Gastrocnemius medialis (tissue), 4 donors: ENCODE measurements at places on chromosomes 12 and 14.
A peak's percentile ranks its signal among the peaks of the same experiment; 100 is the strongest.

GRCh38 chr12:130826151-130826801 lies 12.8 kb downstream of the STX2 start:
- no peak for DNase-seq

DNA sequence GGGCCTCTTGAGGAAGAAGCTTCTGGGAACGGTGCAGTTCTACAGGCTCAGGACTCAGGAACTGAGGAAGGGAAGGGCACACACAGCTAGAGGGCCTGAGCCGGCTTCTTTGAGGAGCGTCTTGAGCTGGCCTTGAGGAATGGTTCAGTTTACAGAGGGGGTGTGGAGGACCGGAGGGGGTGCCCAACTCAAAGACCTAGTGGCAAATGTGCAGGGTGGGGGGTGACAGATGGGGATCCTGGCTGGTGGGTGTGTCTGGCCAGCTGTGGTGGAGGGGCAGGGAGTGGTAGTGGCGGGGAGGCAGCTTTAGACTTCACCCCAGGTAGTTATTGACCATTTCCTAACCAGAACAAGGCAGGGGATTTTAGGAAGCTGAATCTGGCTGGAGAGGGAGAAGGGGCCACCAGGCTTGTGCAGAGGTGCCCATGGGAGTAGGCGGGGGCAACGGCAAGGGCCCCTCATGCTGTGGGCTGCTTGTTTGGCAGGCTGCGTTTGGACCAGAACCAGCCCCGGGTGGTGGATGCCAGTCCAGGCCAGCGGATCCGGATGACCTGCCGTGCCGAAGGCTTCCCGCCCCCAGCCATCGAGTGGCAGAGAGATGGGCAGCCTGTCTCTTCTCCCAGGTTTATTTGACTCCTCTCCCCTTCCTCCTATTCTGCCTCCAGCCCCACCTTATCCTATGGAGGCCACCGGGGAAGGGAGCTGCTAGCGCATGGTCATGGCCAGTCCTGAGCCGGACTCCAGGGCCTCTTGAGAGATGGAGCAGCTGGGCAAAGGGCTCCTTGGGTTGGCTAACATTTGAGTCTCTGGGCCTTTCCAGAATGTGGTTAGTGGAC lies 27.8 kb downstream of the PAPLN start:
- no peak for DNase-seq

- no peak for DNase-seq
Measured at GRCh38 chr12:31492599-31493196, 98.2 kb downstream of the DENND5B start.

DNA sequence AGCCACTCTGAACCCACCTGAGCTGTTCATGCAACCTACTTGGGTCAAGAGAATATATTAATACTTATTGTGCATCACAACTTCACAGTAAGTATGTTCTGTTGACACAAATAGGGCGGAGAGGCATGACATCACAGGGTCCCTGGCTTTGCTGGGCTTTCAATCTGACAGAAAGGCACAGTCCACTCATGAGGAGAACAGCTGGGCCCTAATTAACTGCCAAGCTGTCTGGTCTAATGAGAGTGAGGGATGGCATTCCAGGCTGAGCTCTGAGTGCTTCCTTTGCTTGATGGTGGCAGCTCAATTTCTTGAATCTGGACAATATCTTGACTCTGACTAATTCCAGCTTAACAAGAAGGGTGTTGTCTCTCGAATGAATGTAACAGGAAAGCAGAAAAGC lies 2.0 kb downstream of the EFCAB11 start:
- DNase-seq, result no peak

DNA sequence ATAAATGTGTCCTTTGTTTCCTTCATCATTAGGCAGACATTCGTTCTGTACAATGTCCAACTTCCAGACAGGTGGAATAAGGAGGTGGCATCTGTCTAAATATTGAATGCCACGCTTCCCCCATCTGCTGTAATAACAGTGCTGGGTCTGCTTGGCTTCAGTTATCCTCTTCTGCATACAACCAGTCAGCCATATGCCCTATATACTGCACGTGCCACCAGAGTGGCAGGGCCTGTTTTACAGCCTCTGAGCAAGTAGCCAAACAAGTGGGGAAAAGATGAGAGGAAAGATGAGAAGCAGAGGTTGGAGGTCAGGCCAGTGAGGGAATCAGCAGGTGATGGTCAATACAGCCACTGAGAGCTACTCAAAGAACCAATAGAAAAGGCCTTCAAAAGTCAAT lies 55.4 kb downstream of the OTX2 start:
- no peak for DNase-seq

GRCh38 chr14:96268431-96269358 lies 12.7 kb downstream of the BDKRB1 start:
- peak; percentile 30 for DNase-seq

- DNase-seq, result no peak
Measured at GRCh38 chr14:85479306-85479705, 50.6 kb upstream of the FLRT2 start.

DNA sequence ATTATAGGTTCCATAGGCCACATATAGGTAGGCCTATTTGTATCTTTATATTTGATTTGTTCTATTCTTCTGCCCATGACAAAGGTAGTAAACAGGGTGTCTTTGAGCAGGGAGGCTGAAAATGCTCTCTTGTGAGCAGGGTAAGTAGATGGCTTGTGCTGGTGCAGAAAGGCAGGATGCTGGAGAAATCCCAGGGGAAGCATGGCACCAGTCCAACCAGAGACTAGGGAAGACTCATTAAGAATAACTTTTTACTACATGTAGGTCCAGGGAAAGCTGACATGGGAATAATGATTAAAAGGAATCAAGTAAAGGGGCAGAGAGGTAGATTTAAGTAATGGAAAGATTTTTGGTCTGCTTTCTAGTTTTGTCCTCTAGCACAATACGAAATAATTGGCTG lies 245.0 kb downstream of the RGS6 start:
- DNase-seq, result no peak

DNA sequence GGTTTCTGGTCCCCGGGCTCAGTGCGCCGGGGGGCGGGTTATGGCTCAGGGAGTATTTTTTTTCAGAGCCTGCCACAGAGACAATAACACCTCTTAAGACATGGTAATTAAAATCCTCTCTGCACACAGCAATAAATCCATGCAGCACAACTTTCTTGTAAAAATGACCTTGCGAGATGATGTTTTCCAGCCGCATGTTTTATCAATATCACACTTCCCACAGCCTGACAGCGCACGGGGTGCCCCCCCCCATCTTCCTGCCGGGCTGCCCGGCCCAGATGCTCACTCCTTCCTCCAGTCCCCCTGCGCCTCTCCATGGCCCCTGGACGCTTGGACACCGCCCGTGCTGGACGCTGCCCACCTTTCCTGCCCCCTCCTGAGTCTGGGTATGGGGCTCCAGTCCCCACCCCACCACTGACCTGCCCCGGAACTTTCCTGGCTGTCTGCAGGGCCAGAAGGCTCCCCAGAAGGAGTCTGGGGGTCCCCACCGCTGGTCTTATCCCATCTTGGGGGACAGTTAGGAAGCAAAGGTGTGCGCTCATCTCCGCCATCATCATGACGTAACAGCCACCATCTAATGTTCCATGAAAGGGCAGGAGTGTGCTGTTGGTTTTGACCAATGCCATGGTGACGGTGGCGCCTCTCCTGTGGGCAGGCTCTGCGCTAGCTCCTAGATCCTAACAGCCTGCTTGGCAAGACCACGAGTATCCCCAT lies 182.9 kb downstream of the KIF26A start:
- no peak for DNase-seq

DNA sequence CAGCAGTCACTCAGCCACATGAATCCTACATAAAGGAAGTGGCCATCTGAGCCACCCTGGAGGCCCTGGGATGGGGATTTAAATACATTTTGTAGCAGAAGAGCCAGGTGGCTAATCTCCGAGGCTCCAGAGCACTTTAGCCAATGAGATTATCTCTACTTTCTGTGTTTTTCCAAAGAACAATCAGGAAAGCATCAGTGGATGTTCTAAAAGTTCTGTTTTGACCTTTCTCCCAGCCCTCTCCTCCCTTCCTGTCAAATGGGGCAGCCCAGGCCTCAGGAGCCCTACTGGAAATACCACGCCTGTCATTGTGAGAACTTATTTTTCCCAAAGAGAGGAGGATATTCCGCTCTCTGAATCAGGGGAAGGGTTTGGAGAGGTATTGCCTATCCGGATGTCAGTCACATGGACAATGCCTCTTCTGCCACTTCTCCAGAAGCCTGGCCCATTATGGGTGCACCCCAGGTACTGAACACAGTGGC lies 336.8 kb upstream of the FKBP4 start:
- DNase-seq, result no peak

GRCh38 chr12:24742378-24742777 lies 206.5 kb downstream of the BCAT1 start:
- peak; percentile 23 for DNase-seq

- DNase-seq, result no peak
Measured at GRCh38 chr12:60169904-60170303, 574.1 kb downstream of the SLC16A7 start.

DNA sequence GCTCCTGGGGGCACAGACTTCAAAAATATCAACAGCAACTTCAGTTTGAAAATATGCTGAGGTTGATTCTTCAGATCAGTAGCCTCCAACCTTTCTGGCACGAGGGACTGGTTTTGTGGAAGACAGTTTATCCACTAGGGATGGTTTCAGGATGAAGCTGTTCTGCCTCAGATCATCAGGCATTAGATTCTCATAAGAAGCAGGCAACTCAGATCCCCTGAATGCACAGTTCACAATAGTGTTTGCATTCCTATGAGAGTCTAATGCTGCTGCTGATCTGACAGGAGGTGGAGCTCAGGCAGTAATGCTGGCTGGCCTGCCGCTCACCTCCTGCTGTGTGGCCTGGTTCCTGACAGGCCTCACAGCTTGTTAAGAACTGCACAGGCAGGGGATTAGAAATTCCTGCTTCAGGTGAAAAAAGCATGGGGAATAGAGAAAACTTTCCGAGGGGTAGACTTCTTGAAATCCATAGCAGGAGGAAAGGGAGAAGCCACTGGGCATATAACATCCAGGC lies 12.8 kb downstream of the EPYC start:
- DNase-seq, result no peak

DNA sequence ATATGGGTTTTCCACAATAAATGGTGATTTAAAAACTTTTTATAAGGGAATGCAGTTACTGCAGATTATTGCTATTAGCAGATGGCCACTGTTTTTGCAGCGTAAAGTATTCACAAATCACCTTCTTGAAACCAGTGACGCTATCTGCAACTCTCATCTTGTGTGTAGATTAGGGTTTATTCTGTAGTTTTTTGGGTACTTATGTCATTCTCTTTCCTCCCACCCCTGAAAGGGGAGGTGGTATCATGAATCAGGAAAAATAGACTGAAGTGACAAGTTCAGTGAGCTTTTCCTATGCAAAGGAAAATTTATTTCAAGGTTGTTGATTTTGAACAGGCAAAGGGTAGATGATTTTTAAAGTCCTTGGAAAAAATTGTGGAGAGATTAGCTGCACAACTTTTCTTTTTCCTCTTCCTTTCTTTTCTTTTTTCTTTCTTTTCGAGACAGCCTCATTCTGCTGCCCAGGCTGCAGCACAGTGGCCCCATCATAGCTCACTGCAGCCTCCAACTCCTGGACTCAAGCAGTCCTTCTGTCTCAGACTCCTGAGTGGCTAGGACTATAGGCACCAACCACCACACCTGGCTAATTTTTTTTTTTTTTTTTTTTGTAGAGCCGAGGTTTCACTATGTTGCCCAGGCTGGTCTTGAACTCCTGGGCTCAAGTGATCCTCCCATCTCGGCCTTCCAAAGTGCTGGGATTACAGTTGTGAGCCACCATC lies 1.6 kb downstream of the FRS2 start:
- DNase-seq, result no peak

GRCh38 chr12:91211866-91212265 lies 29.2 kb upstream of the DCN start:
- no peak for DNase-seq

DNA sequence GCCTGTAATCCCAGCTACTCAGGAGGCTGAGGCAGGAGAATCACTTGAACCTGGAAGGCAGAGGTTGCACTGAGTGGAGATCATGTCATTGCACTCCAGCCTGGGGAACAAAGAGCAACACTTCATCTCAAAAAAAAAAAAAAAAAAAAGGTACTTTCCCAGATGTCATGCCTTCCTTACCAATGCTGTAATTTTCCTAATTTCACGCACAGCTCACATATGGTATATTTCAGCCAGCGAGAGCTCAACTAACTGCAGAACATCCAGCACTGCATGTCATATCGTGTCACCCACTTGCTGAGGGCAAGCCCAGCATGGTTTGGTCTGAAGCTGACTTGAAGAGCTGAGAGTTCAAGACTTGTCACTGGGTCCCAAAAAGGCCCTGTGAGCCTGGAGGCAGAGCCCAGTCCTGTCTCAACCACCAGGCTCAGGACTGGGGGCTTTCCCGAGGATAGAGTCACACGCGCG lies 29.0 kb downstream of the NFKBIA start:
- no peak for DNase-seq

- no peak for DNase-seq
Measured at GRCh38 chr14:71240171-71240570, 332.9 kb downstream of the PCNX1 start.

DNA sequence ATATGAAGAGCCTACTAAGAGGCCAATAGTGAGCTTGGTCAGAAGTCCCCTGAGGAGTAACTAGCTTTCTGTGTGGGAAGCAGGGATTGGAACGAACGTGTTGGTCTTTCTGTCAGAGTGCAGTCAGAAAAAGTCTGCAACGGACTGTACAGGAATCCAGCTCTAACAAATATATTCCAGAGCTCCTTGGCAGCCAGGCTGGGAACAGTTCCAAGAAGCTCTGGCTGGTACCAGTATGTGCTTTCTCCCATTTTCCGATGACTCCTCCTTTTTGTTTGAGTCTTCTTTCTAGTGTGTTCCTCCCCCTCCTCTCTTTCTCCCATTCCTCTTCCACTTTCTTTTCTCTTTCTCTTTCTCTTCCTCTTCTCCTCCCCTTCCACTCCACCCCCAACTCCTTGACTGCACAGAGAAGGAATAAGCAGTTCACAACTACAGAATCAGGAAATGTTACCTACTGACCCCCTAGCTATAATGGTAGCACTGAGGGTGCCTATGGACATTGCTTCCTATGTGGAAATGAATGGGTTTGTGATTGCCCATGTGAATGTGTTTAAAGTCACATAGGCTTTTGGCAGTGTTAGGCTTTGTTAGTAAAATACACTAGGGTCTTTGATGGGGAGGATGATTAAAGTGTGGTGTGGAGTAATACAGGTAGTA lies 59.9 kb downstream of the TTLL5 start:
- DNase-seq, result no peak

GRCh38 chr14:64918216-64918615 lies 4.0 kb downstream of the CHURC1 start:
- no peak for DNase-seq

DNA sequence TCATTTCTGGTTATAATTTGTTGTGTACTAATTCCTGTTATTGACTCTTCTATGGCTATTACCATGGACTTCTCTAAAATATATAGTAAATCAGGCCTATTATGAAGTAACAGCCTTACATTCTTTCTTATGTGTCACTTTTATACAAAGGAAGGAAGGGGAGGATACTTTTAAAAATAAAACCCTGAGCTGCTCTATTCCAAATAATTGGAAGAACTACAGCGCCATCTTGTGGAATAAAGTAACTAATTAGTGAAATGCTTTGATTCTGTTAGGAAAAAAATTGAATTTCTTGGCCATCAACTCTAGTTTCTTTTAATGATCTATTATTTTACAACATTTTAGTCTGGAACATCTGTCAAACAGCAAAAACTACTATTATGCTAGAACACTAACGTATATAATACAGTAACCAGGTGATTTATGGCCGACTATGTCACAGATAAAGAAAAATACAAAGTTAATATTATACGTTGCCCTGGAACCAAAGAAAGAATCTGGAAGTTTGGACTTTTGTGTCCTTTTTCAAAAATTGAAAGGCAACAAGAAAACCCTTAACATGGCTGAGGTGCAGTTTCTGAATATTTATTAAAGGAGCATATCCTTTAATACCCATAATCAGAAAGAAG lies 55.0 kb upstream of the NELL2 start:
- DNase-seq, result no peak
